Astrocyte of the spinal cord (primary cell): ENCODE measurements at places on chromosomes 3 and 15.

DNA sequence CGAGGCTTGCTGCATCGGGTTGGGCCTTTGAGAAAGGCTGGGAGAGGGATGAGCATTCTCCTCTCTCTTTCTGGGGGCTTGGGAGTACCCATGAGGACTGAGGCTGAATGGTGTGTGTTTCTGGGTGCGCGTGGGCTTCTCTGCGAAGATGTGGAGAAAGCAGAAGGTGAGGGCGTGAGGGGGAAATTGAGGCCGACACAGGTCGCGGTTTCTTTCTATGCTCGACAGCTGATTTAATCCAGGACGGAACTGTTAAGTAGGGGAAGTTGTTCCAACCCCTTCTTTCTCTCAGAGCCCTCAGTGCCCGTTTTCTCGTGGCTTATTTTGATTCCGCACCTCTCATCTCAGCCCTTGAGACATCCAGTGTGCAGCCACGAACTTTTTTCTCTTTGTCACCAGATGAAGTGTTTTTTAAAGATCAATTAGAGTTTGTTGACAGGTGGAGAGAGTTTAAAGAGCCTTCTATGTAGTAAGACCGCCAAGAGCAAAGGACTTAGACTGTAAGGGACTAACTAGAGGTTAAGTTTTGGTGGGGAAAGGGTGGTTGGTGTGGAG, 711 bp downstream of the STARD9 start:
- peak; percentile 7 for DNase-seq

DNA sequence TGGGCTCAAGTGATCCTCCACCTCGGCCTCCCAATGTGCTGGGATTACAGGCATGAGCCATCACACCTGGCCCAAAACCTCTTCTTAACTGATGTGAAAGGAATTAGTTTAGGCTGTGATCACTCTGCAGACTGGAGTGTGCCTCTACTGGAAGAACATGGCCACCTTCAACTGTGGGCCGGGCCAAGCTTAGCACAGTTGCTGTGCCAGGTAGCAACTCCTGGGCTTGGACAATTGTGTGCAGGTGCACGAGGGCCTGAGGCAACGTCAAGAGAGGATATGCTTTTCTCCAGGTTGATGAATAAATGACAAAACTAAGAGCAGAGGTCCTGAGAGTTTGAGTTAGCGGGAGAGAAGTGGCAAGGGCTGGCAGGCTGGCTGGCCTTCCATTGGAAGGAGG, 6.5 kb downstream of the FAH start:
- no peak for DNase-seq

GRCh38 chr3:134929976-134930375, 134.9 kb downstream of the EPHB1 start:
- DNase-seq, result no peak

DNA sequence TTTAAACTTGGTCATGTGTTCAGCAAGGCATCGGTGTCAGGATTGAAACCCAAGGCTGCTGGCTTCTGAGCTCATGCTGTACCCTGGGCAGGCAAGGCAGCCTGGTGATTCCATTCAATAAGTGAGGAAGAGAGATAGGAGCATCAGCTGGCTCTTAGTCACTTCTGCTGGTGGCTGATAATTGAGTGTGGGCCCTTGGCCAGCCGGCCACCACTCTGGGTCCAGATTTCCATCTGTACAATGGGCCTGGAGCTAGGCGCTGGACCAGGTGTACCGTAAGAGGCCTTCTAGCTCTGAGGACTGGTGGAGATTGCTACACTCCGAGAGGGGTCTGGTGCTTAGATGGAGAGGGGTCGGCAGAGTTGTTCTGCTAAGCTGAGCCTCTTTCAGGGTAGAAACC, 4.3 kb downstream of the CD276 start:
- no peak for DNase-seq

GRCh38 chr3:9934235-9934621, 594 bp downstream of the CRELD1 start:
- DNase-seq, result no peak

DNA sequence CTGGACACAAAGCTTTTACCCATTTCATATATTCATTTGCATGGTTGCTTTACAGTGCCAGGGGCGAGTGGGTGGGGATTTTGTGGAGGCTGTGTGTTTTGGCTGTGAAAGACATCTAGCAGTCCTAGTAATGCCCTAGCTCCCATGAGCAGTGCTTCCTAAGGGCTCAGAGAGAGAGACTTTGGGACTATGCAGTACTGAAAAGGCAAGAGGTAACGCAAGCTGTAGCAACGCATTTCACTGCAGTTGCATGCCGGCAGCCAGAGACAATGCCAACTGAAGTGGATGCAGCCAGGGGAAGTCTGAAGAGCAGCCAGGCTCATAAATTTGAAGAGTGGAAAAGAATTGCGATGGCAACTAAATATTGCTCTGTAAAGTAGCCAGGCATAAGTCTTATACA, 27.4 kb upstream of the ATP10A start:
- no peak for DNase-seq

DNA sequence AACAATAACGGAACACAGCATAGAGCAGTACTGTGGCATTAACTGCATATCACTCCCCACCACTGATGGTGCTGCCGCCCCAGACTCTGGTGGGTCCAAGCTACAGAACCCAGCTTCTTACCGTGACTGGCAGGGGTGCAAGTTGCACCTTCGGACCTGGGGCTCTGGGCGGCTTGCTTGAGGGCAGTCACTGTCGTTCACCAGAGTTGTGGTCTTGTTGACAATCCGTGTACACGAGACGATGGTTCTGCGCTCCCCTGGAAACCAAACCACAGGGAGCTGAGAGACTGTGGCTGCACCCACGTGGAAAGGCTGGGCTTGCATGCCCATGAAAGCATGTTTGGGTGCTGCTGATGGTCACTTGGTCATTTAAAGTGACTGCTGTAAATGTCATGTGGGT, 293.0 kb downstream of the ADAMTS17 start:
- DNase-seq, result no peak

- no peak for DNase-seq
These were observed 135.8 kb upstream of the HACD2 start for GRCh38 chr3:123720638-123721037.

DNA sequence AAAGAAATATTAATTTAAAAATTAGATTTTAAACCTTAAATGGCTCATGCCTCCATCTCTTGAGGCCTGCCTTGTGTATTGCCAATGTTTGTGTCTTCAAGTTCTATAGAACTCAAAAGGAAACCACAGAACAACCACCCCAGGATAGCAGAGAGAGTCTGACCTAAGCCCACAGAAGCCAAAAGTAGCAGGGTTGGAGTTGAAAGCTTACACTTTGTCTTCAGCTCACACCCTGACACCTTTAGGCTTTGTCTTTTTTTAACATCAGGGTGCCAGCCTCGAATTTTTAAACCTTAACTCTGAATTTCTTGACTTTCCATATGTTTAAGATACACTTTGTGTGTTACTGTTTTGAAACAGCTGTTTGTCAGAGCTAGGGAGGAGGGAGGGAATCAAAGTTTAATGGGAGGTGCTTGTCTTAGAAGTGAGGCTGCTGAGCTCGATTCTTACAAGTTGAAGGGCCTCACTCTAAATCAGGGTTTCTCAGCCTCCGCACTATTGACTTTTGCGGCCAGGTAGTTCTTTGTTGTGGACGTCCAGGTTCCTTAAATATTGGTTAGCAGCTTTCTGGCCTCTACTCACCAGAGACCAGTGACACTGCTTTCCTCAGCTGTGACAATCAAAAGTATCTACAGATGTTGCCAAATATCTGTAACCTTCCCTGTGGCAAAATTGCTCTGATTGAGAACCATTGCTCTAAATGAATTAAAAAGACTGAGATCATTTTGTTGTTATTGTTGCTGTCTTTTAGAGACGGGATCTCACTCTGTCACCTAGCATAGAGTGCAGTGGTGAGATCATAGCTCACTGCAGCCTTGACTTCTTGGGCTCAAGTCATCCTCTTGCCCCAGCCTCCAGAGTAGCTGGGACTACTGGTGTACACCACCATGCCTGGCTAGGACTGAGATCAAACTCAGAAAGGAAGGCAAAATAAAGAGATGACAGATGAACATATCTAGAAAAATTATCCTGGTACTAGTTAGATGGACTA, 139.2 kb upstream of the EOMES start:
- no peak for DNase-seq

GRCh38 chr3:12984023-12984823, 89.0 kb downstream of the IQSEC1 start:
- peak; percentile 69 for DNase-seq

- DNase-seq, result no peak
These were observed 333.7 kb upstream of the CNTN6 start for GRCh38 chr3:759106-759505.

DNA sequence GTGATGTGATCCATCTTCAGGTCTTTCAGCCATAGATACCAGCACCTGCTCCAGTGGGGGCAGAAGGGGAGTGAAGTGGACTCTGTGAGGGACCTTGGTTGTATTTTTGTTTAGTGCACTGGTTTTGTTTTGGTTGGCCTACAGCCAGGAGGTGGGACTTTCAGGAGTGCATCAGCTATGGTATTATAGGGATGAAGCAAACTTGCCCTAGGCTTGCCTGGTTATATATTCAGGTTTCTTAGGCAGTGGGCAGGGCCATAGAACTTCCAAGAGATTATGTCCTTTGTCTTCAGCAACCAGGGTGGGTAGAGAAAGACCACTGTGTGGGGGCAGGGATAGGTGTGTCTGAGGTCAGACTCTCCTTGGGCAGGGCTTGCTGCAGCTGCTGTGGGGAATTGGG, 337.3 kb upstream of the SGO1 start:
- no peak for DNase-seq

DNA sequence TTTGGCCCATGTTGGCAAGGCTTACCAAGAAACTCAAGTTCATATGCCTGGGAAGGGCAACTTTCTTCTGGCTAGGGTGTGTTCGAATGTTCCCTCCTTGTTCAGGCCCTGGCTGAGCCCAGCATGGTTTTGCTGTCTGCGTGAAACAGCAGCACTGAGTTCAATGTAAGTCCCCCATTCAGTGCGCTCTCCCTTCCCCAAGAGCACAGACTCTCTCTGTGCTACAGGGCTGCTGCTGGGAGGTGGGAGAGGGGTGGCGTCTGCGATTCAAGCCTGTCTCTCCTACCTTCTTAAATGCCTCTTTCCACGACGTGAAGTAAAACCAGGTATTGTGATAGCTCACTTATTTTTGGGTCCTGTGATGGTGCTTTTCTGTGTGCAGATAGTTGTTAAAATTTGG, 289.3 kb upstream of the GOLIM4 start:
- DNase-seq, result no peak

DNA sequence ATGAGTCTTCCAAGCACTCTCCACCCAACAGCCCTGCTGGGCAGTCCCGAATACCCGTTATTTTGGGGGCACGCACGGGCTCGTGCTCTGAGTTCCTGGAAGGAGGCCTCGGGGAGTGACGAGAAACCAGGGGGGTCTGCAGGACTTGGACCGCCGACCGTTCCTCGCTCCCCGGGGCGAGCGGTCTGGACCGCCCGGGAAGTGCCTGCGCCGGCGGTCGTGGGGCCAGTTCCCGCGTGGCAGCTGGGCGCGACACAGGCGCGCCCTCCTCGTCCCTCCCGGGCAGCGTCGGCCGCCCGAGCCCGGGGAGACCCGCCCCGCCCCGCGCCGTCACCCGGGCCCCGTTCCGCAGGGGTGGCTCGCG, 387 bp downstream of the GNB4 start:
- no peak for DNase-seq

GRCh38 chr3:126870608-126871210, 112.2 kb upstream of the PLXNA1 start:
- no peak for DNase-seq

DNA sequence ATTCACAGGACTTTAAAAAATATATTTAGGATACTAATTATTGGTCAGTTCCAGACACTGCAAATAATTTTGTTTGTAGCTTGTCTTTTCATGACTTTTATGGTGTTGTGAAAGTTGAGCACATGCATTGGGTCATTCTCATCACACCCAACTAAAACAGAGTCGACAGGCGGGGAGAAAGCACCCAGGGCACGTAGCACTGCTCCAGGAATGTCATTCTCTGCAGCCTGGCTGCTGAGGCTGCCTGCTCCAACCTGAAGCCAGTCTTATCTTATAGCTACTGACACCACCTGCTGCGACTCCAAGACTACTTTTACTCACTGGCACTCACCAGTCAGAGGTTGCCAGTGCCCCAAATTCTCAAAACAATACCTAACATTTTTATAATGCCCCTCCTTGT, 56.9 kb downstream of the ACAD9 start:
- no peak for DNase-seq

DNA sequence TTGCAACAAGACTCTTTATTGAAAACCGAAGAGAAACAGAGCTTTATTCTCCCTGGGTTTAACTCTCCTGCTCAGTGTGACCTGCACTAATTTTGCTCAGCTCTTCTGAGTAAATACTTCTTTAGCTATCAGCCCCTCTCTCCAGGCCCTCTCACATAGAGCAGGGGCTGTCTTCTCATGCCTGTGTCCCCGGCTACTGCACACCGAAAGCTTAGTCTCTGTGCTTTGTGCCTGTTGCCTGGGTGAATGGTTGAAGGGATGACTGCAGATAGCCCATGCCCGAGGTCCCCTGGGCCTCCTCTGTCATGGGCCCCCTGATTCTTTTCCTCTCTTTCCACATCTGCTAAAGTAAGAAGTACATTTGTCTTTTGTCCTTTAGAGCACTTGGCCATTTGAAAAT, 195.9 kb downstream of the GABRG3 start:
- no peak for DNase-seq

- no peak for DNase-seq
These were observed 2.4 kb downstream of the CHCHD4 start for GRCh38 chr3:14122301-14122700.
